ENCODE measurements at places on chromosomes 7 and 10.

DNA sequence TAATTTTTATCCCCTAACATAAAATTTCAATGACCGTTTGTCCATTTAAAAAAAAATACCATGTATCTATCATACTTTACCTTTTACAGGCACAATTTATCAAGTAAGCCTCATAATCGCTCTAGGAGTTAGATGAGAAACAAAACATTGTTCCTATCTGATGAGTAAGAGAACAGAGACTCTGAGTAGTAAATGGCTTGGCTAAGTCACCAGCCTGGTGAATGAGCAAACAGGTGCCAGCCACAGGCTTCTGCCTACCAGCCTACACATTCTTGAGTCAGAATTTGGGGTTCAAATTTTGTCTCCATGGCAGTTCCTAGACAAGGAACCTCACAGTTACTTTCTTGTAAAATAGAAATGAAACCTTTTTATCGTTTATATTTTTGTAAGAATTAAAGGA, 235.4 kb downstream of the HGF start:
- no peak for DNase-seq

DNA sequence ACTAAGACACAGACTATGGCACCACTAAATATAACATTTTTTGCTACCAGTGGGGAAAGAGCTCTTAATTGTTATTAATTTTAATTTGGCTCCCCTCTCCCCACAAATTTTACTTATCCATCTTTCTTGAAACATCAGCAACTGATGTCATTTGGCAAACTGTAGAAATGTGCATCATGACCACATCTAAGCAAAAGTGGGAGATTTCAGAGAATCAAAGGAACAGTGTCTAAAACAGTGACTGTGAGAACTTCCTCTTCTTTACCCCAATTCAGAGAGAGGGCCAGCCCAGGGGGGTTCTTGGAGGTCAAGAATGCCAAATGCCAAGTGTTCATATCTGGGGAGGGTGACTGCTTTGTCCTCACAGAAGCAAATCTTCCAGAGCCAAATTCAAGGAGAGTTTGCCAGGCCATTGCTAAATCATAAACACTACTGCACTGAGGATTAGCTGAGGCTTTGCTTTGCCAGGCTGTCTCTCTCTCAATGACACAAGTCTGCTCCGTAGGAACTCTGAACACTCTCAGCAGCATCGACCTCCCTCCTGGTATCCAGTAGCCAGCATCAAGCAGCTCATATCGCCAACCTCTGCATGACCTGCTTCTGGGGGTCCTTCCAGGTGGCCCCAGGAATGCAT, 65.6 kb downstream of the ITIH5 start:
- DNase-seq, result no peak

DNA sequence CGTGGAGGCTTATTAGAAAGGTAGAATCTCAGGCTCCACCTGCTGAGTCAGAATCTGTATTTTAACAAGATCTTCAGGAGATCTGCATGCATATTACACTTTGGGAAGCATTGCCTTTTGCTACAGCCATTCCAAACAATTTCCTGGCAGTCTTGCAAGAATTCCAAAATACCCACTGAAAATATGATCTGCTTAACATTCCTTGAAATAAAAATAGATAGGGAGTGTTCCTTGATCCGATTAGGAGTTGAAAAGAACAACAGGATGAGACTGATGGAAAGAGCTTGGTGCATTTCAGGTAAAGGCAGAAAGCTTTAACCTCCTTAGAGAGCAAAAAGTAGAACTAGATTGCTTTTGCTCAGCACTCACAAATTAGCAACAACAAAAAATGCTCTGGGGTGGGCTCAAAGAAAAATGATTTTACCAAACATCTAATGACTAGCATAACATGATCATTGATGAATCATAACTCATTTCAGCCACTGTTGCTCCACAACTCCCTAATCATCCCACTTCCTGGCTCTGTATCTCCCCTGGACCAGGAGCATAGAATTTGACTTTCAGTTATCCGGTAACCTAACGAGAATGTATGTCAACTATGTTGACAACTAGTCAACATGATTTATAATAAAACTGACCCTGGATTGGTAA, 115.2 kb downstream of the RNLS start:
- DNase-seq, result no peak

DNA sequence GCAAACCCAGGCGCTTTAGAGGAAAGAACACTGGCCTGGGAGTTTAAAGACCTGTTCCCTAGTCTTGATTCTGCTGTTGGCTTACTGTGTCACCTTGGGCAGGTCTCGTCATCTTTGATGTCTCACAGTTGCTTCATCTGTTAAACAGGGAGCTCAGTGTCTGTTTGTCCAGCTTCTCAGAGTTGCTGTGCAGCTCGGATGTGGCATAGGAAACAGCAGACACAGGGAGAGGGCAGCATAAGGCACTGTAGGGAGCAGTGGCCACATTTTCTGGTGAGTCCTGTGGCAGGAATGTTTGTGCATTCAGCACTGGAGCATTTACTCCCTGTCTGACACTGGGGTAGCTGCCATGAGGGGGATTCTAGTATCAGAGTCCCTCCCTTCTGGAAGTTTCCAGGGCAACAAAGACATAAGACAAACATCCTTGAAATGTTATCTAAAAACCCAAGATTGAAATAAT, 2.0 kb downstream of the REPIN1 start:
- no peak for DNase-seq

GRCh38 chr10:80281784-80282765, 7.4 kb downstream of the MAT1A start:
- DNase-seq, result no peak

- DNase-seq, result no peak
Measured at GRCh38 chr7:136452949-136453348, 415.5 kb upstream of the CHRM2 start.

GRCh38 chr10:11446864-11447263, 164.6 kb downstream of the USP6NL start:
- no peak for DNase-seq

DNA sequence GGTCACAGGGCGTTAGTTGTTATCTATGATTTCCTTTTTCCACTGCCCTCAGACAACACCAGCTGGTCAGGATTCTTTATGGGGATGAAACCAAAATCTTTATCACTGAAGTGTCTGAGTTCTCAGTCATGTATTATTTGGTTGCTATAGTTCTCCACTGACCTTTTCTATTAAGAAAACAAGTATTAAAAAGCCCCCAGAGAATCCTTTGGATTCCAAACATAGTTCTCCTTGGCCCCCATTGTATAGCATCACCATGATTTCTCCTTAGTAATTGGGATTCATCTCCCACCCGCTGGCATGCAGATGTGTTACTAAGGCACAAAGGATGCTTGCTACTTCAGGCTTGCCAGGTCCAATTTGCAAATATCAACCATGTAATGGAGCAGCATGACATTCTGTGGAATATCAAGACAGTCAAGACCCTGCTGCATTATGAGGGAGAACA, 94.3 kb downstream of the IQUB start:
- DNase-seq, result no peak

- DNase-seq, result no peak
Measured at GRCh38 chr7:107501593-107501992, 31.7 kb downstream of the GPR22 start.

DNA sequence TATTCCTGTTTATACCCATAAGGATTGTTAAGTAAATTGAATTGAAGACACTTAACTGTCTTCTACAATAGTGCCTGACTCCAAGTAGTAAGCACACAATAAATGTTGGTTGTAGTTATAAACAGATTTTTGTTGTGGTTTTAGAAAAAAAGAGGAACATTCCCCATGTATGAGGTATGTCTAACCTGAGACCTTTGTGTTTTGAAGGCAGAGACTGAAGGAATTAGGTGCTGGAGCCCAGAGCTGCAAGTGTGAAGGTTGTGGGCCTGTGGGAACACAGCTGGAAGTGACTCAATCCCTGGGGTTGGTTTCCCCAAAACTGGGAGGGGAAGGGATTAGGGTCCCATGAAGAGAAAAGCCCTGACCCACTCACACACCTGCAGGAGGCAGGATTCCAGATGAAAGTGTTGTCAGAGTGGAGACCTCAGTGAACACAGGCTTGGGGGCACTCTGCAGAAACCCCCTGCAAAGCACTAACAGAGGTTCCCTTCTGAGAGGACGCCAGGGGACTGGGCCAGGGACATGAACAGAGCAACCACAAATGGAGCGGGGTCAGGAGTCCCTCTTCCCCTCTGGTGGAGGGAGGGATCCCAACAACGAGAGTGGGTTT, 265.1 kb upstream of the KLF14 start:
- no peak for DNase-seq

- no peak for DNase-seq
Measured at GRCh38 chr10:33385686-33386085, 51.2 kb upstream of the NRP1 start.

DNA sequence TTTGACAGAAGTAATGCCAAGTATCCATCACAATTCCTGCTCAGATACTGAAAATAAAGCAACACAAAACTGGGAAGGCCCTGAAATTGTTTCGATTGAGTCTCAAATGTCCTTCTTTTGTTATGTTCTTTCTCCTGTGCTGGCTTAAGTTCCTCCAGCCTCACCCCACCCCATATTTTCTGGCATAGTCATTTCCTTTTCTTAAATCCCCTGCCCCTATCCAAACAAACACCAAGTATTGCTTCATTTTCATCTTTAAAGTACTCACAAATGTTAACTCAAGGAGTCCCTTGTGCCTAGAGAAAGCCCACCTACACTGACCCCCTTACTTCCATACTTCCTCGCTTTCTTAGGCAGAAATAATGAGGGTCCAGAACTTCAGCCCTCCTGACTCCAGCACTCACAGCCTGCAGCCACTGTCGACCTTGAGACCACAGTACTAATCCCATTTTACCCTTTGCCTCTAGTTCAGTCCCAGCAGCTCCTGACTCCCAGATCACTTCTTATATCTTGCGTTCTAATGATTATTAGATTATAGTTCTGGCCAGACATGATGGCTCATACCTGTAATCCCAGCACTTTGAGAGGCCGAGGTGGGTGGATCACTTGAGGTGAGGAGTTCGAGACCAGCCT, 73.2 kb upstream of the ST8SIA6 start:
- no peak for DNase-seq

GRCh38 chr10:73940634-73941221, 29.8 kb downstream of the PLAU start:
- DNase-seq, result no peak

DNA sequence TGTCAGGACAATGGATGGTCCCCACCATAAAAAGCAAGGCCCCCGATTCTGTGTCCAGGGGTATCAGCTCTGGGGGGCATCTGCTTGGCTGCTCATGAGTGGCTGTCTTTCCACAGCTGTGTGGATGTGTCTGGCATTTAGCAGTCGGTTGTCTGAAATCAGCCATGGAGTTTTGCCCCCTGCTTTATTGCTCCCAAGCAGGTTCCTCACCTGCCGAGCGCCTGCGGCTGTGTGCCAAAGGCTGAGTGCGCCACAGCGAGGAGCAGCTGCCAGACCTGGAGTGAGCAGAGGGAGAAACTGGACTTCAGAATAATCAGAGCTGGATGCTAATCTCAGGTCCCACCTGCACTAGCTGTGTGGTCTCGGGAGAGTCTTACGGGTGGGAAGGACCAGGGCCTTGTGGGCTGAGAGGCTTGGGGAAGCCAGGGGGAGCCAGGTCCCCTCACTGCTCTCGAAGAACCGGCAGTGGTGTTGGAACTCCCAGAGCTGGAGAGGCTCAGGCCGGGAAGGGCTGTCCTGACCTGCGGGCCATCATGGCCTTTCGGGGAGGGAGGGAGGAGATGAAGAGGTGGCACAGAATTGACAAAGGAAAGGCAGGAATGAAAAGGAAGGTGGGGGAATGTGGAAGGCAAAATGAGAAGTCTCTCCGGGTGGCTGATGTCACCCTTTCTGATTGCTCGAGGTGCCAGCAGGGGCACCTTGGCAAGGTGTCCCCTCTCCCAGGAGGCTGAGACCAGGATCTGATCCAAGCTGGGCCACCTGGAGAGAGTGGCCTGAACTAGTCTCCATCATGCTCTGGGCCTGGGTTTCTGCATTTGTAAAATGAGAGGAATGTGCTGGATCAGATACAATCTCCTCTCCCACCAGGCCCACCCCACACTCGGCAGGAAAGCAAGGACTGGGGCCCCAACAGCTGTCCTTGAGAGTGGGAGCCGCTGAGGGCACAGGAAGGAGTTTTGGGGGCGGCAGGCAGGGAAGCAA, 30.2 kb upstream of the LEP start:
- DNase-seq, result no peak

DNA sequence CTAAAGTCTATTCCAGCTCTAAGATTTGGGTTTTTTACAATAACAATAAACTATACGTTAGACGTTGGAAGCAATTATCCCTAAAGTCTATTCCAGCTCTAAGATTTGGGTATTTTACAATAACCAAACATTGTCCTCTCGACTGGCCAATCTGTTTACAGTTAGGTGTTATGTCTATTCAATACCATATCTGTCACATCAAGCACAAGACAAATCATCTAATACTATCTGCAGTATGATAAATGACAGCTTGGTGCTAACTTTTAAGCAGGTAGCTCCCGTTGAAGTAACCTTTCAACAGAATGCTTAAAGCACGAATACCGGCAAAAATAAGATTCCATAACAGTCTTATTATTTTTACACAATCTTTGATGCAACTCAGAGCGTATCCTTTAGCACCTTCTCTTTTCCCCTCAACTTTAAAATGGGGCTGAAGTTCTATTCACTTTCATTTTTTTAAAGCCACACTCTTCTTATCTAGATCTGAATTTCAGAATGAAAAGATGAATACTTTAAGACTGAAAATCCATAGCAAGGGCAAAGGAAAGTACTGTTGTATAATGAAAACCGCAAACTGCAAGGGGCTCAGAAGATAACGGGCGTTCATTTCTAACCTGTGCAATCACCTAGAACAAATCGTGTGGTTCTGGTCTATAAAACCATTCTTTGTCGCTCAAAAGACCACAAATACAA, 925 bp downstream of the H2AZ2 start:
- DNase-seq, result no peak

DNA sequence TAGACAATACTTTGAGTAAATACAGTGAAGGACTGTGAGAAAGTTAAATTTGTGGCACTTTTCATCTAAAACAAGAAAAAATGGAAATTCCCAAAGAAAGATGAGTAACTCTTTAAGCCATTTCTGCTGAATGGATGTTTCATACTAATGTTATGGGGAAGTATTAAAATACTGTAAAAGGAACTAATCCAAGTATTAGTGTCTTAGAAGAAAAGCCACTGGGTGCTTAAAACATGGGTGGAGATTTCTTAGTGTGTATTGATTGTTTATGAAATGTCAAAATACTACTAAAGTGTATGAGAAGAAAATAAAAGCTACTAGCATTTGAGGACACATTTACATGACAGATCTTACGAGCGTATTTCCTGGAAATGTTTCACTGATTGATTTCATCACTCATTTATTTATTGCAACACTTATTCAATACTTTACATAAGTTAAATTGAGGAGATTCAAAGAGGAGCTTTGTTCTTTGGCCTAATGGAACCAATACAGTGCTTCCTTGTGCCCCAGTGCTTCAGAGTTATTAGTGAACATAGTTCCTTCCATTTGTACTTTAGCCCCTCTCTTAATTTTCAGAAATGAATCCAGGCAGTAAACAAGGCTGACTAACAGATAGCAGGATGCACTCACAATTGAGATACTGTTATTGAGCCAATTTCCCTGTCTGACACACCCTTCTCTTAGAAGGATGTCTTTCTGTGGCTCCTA, 155.5 kb upstream of the AHR start:
- no peak for DNase-seq

DNA sequence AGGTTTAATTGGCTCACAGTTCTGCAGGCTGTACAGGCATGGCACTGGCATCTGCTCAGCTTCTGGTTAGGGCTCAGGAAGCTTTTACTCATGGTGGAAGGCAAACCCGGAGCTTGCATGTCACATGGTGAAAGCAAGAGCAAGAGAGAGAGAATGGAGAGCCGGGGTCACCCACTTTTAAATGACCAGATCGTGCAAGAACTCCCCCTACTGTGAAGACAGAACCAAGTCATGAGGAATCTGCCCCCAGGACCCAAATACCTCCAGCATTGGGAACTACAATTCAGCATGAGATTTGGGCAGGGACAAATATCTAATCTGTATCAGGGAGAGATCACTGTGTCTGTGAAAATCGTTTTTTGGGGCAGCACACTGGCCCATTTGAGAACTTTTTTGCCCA, 110.0 kb upstream of the MYO3A start:
- no peak for DNase-seq
